IMR-90 (cell line): ENCODE measurements at places on chromosomes 1 and 21. TPM values are rescaled to one million over a fixed set of nuclear protein-coding genes. Genes with fewer than 3 reads are reported as not detected.
A peak's percentile ranks its signal among the peaks of the same experiment; 100 is the strongest.

GRCh38 chr1:41954533-41954944, 35.8 kb upstream of the HIVEP3 start:
- peak; percentile 85 for DNase-seq

GRCh38 chr1:41496080-41497055, 11.9 kb upstream of the EDN2 start:
- DNase-seq = peak; percentile 83

Gene JTB
- total RNA-seq = 114 and 123 TPM in 2 replicates

Gene OR6K3
- not detected in 2 replicates for total RNA-seq

Gene SERPINC1
- not detected in 2 replicates for total RNA-seq
